ENCODE measurements at places on chromosomes 16 and 17.

DNA sequence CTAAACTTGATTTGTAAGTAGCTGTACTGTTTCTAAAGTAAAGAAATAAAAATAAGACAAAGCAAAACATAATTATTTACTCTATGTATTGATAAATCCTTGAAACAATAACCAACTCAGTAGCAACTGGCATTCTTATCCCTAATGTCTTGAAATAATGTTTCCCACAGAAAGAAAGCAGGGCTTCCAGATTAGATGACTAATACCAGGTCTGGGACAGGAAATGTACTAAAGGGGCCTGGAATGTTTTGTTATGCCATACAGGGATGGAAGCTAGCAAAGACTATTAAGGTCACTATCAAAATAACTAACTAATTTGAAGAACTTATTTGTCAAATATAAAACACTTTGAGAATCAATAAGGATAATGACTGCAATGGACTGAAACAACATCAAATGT lies 82.1 kb downstream of the CFDP1 start:
- DNase-seq: no peak

DNA sequence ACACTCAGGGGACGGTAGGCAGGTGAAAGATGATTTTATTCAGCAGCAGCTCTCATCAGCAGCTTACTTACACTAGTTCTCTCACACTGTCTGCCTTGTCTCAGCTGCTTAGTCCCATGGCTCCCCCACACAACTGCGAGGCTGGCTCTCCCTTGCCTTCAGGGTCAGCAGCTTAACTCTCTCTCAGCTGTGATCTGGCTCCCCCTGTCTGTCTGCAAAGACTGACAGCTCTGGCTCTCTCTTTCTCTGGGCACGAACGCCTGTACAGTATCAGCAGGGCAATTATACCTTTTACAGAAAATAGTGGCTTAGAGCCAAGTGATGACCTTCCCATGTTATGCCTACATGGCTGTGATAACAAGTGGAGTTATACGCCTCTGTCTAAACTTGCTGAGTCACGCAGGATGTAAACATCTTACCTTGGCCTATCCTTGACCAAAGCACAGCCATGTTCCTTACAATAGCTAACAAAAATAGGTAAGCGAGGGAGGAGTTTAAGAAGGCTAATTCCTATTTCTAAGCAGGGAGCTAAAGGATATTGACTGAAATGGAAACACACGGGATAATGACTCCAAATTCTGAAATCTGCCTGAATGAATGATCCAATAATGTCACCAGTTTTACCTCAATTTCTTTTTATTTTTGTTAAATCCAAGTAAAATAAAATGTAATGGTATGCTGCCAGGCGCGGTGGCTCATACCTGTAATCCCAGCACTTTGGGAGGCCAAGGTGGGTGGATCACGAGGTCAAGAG lies 1.1 kb upstream of the NDUFAB1 start:
- DNase-seq: no peak

- no peak for DNase-seq
These were observed 128.3 kb downstream of the CCDC144A start for GRCh38 chr17:16818340-16818739.

- DNase-seq: no peak
These were observed 6.2 kb downstream of the DUS1L start for GRCh38 chr17:82059272-82060000.

- no peak for DNase-seq
These were observed 2.9 kb downstream of the EPN3 start for GRCh38 chr17:50535407-50535806.

GRCh38 chr17:77409282-77410161 lies 268.8 kb downstream of the SEC14L1 start:
- DNase-seq: no peak

GRCh38 chr16:77760800-77761199 lies 27.6 kb upstream of the VAT1L start:
- DNase-seq: no peak

GRCh38 chr17:75439287-75439686 lies 17.1 kb upstream of the TMEM94 start:
- no peak for DNase-seq
